ENCODE measurements at places on chromosomes 7 and 10.

GRCh38 chr10:101287997-101288635 is 58.9 kb upstream of the LBX1 start:
- peak; percentile 14 for DNase-seq

GRCh38 chr10:12448729-12449391 is 99.5 kb downstream of the CAMK1D start:
- peak; percentile 47 for DNase-seq

DNA sequence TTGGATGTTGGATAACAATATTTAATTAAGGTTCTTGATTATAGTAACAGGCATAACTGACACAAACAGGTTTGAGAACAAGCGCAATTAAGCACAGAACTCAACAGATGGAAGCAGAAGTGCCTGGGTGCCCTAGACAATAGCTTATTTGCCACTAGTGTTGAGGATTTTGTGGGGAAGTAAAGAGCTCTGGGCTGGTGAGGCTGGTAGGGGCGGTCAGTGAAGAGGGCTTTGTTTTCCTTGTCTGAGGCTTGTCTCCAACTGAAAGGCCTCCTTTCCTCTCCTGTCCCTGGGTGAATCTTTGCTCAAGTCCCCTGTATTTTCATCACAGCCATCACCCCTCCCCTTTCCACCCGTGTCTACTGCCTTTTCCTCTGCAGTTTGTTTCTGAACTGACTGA is 104.6 kb downstream of the KAT6B start:
- no peak for DNase-seq

- no peak for DNase-seq
Measured at GRCh38 chr7:5194571-5194970, 4.5 kb downstream of the WIPI2 start.

GRCh38 chr7:36941359-36941758 is 217.1 kb upstream of the AOAH start:
- DNase-seq = no peak

GRCh38 chr7:130154131-130154500 is 51.1 kb downstream of the TMEM209 start:
- no peak for DNase-seq

DNA sequence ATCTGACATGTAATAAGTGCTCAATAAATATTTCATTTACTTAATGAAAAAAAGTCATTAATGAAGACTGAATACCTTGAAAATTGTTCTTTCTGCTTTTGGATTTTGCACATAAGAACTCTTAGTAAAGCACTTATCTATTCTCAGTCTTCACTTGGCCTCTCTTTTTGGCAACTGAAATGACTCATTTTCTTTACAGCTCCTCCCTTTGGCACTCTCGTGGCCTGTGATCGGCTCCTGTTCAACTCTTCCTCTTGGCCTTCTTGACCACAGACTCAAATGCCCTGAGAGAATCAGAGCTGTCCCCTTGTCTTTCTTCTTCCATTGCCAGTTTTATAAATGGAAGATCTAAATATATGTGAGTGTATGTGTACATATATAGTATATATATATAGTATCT is 54.2 kb downstream of the FOXP2 start:
- no peak for DNase-seq
